ENCODE measurements at places on chromosomes 11 and 22.
A peak's percentile ranks its signal among the peaks of the same experiment; 100 is the strongest.

DNA sequence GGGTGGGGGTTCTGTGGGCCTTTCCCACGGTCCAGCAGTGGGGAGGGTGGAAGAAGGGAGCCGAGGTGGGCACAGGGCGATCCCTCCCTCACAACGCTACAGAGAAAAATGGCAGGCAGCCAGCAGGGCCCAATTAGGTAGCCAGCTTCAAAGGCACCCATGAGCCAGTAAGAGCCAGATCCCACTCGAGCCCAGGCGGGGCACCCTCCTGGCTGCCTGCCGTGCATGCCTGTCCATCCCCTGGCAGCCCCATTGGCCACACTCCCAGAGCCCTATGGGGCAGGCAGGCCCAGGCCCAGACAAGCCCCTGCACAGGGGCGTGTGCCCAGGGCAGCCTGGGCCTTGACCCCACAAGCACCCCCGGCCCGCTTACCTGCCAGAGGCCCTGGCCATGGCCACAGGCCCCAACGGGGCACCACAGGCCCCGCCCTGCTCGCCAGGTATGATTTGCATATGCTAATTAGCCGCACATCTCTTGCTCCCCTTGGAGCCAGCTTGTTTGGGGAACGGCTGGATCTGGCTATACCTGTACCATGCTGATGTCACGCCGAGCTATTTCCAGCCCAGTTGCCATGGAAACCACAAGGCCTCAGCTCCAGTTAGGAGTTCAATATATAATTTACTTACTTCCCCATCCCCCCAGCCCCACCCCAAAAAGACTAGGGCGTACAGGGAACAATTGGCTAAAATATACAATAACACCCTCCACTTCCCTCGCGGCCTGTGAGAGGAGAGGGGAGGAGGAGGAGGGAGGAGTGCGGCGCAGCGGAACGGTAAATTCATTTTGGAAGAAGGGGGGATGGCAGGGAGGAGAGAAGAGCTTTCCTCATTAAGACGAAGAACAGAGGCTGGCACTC is 47.5 kb upstream of the TCF20 start:
- DNase-seq, result no peak

DNA sequence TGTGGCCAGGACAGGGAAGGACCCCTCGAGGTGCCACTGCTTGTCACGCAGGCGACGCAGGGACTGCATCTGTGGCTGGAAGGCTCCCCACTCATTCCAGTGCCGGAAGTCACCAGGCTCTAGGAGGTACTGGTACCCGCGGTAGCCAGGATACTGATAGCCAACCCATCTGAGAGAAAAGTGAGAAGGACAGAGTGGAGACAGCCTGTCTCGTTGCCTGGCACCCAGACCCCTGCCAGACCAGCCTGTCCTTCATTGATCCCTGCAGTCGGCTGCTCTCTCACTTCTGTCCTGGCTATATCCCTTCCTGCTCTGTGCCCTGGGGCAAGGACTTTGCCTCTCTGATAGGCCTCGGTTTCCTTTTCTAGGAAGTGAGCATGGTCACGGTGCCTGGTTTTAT is 9.6 kb upstream of the TPST2 start:
- no peak for DNase-seq

DNA sequence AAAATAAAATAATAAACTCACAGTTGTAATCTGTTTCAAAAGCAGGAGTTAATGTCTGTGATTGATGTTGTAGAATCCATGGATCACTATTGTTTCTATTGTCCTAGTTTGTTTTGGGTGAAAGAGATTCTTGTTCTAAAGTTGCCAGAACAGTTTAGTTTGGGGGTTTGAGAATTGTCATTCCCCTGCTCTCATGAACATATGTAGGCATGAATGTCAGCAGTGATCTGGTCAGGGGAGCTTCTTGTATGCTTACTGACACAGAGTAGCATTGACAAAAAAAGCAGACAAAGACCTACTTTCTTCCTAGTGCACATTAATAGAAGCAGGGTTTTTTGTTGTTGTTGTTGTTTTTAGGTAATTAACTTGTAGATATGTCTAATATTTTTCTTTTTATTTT is 38.6 kb downstream of the ARHGAP1 start:
- no peak for DNase-seq

DNA sequence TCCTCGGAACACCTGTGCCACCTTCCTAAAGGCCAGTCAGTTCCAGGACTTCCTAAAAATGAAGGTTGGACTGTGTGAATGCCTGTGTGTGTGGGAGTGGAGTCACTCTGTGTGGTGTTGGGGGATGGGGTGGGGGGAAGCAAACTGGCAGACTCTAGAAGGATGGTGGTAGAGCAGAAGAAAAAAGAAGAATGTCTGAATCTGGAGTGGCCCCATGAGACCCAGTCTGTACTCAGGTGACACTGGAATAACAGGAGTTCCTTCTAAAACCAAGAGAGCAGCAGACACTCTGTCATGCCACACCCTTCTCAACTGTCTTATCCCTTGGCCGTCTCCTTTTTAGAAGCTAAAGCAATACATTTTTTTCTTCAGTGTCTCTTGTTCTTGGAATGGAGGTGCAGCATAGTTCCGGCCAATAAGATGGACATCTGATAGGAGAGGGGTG is 82.9 kb downstream of the MAML2 start:
- no peak for DNase-seq

DNA sequence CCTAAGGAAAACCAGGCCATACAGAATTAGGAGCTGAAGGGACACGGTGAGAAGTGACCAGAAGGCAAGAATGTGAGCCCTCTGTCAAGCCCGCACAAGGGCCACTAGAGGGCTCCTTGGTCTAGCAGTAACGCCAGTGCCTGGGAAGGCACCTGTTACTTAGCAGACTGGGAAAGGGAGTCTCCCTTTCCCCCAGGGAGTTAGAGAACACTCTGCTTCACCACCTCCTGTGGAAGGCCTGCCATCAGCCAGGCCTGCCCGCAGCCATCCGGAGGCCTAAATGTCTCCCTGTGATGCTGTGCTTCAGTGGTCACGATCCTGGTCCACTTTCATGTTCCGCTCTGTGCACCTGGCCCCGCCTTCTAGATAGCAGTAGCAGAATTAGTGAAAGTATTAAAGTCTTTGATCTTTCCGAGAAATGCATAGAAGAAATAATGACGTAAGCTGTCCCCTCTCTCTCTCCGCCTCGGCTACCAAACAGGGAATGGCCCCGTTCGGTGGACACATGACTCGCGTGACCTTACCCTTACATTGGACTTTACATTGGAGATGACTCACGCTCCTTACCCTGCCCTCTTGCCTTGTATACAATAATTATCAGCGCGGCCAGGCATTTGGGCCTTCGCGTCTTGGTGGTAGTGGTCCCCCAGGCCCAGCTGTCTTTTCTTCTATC is 10.7 kb upstream of the GSTP1 start:
- peak; percentile 13 for DNase-seq

DNA sequence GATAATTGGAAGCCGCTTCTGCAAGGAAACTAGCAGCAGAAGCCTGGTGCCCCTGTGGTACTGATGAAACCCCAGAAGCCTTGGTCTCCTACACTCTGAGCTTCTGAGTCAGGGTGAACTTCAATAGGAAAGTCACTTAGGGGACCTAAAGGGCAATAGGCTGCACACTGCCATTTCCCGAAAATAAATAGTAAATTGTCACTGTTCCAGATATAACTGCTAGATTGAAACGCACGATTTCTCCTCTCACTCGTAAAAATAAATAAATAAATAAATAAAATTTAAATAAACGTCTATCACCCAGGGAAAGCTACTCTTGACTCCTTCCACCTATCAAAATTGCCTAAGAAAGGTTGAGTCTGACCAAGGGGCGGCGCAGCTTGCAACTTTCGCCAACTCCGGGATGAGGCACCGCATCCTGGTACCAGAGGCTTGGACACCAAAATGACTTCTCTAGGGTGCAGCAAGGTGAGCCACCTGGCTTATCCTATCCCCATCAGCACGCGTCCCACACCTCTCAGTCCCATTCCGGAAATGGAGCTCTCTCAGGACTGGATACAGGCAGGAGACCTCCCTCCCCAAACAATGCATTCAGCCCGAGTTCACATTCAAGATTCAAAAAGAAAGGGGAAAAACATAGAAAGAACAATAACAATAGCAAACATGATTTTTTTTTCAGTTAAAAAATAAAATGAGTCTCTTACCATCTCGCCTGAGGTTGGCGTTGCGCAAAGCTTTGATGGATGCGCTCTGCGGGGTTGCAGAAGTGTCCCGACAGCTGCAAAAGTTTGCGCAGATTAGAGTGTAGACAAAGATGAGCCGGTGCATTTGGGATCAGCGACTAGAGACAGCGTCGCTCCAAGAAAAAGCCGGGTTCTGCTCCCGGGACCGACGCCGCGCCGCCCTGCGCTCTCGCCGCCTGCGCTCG is 583 bp downstream of the PDGFD start:
- no peak for DNase-seq

DNA sequence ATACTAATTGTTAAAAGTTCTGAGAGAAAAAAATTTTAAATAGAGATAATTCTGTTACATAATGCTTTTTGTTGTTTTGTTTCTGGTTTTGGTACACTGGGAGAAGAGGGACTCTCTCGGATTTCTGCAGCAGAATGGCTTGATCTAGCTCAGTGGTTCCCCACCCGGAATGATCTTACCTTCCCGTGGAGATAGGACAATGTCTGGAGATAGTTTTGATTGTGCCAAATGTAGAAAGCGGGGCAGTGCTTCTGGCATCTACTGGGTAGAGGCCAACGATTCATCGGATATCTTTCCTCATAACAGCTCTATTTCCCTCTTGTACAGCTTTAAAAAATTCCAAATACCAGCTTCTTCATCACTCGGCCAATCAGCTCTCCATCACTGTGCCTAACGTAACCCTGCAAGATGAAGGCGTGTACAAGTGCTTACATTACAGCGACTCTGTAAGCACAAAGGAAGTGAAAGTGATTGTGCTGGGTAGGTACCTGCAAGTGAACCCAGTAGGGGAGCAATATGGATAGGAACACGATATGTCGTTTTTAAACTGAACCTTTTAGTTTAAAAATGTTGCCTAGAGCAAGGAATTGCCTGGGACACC is 13.2 kb downstream of the CRTAM start:
- no peak for DNase-seq

- DNase-seq, result no peak
Observed at GRCh38 chr22:38957808-38958650, 620 bp downstream of the APOBEC3A start.

DNA sequence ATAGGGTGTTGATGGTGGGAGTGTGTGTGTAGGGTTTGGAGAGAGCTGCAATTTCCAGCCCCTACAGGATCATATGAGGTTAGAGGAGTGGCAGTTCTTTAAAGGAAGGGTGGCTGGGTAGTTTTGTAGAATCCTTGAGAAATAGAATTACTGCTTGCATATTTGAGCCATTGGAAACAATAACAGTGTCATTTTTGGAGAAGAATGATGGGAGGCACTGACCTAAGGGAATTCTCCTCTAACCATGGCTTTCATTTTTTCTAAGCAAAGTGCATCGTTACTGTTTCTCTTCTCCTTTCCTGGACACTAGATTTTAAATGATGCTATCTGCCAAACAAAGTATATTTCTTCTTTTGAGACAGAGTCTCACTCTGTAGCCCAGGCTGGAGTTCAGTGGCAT is 66.9 kb upstream of the RRM1 start:
- DNase-seq, result no peak

DNA sequence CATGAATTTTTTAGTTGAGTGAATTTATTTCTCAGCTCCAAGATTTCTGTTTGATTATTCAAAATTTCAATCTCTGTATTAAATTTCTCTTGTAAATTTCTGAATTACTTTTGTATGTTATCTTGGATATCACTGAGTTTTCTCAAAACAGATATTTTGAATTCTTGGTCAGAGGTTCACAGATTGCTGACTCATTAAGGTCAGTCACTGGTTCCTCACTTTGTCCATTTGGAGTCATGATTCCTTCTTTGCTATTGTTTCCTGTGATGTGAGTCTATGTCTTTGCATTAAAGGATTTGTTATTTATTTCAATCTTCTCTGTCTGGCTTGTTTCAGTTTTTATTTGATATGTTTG is 10.2 kb upstream of the IL17RA start:
- DNase-seq, result no peak

- no peak for DNase-seq
Observed at GRCh38 chr11:73866586-73866996, 10.1 kb downstream of the COA4 start.

GRCh38 chr11:121933694-121934093 is 182.3 kb downstream of the BLID start:
- no peak for DNase-seq

- DNase-seq, result no peak
Observed at GRCh38 chr11:29051935-29052334, 943.7 kb downstream of the METTL15 start.

GRCh38 chr11:62560566-62561103 is 13.1 kb downstream of the EEF1G start:
- DNase-seq, result peak; percentile 70

GRCh38 chr22:50481045-50481439 is 301 bp upstream of the ADM2 start:
- DNase-seq, result no peak

GRCh38 chr11:66727282-66728037 is 1.6 kb downstream of the SPTBN2 start:
- no peak for DNase-seq

GRCh38 chr11:91840640-91841240 is 383.9 kb upstream of the FAT3 start:
- no peak for DNase-seq

GRCh38 chr11:132206993-132207392 is 836.6 kb downstream of the NTM start:
- DNase-seq, result no peak

DNA sequence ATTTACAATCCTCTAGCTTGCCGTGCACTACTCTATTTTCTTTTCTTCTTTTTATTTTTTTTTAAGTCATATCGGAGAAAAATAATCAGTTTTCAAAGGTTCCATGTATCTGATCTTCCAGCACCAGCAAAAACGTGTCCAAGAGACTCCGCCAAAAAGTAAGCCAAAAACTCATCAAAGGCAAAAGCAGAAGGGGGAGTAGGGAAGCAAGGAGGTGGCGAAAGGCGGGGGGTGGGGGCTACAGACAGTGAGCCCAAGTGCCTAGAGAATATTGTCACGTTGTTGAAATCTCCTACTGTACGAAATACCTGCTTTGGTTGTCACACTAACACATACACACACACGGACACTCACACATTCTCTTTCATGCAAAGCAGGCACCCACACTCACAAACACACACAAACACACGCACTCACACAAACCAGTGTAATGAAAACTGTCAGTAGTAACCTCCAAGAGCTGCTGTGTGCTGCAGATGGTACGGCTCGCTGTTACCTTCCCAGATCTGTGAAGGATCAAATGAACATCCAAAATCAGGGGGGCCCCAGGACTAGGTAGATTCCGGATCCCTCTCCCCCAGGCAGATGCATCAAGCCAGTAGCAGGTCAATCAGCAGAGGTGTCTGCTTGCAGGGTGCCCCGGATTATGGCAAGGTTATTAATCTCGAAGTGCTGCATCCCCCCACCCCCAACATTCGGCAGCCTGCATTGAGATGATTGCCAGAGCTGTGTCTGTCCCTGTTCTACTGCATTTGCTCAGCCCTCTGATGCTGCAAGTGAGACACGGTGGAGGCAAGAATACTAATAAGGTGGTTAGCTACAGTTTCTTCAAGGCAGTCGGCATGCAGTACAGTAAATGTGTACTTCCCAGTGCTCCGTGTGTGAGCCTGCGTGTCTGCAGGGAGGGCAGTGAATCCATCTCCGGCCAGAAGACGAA is at the start of gene LRRC4C:
Gene LRRC4C (minus strand): TSS at position 188 of the 937 bp plus-strand sequence.
- no peak for DNase-seq

GRCh38 chr11:113814181-113814580 is 34.6 kb downstream of the CLDN25 start:
- DNase-seq, result no peak

- DNase-seq, result no peak
Observed at GRCh38 chr11:30832831-30833230, 246.7 kb upstream of the MPPED2 start.

- DNase-seq, result no peak
Observed at GRCh38 chr22:19635644-19636043, 78.7 kb upstream of the SEPTIN5 start.

GRCh38 chr11:68673306-68673945 is 10.9 kb upstream of the GAL start:
- DNase-seq, result no peak

Measured in stimulated activated CD8-positive, alpha-beta memory T cell treated with anti-CD3 and anti-CD28 coated beads, Interleukin-7, amount 100 ng/mL, for 4 hours (primary cell).